AG09319 (cell line): ENCODE measurements at places on chromosomes 2 and 18.

DNA sequence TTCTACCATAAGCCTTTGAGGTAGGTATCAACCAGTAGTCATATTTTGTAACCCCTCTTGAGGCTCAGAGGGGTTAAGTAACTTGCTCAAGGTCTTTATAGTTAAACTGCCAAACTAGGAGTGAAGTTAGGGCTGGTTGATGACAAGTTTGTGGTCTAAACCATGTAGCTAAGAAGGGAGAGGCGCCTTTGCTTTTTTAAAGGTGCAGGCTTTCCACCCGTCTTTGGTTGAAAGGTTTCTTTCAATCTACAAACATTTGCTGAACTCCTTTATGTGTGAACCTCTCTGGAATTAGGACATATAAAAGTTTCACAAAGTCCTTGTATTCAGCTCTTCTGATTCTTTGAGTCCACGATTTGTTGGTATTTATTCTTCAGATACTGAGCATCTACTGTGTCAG is 2.4 kb upstream of the MTA3 start:
- DNase-seq, result no peak

DNA sequence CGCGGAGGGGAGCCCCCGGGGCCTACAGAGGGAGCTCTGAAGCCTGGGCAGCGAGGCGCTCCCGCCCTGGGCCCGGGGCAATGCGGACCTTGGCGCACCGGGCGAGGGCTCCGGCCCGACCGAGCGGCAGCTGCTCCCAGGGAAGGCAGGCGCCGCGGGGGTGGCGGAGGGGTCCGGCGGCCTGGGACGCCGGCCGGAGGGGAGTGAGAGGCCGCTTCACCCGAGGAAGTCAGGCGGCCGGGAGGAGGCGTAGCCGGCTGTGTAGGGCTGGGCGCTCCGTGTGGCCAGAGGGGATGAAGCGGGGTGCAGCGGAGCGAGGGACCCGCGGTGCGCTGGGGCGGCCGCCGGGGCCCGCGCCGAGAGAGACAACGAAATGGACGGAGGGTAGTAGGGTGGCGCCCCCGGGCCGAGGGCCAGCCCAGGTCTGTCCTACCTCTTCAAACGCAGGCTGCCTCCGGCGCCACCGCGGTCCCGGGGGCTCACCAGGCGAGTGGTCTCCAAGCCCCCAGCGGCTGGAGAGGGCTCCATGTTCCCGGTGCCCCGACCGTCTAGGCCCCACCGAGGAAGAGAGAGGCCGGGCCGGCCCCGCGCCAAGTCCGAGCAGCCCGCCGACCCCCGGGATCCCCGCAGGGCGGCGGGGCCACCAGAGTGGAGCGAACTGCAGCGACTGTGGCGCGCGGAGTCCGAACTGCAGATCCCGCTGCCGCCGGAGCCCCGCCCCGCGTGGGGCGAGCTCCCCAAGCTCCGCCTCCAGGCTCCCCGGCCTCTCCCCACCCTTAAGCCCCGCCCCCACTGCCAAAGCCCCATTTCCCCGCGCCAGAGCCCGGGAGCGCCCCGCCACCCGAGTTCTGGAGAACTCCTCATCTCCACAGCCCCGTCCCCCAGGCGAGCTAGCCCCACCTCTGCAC is at the start of gene SLC30A3:
Gene SLC30A3 (minus strand): TSS at position 669 of the 908 bp plus-strand sequence. CDS start 141 bp downstream, at position 528.
- DNase-seq, result no peak

DNA sequence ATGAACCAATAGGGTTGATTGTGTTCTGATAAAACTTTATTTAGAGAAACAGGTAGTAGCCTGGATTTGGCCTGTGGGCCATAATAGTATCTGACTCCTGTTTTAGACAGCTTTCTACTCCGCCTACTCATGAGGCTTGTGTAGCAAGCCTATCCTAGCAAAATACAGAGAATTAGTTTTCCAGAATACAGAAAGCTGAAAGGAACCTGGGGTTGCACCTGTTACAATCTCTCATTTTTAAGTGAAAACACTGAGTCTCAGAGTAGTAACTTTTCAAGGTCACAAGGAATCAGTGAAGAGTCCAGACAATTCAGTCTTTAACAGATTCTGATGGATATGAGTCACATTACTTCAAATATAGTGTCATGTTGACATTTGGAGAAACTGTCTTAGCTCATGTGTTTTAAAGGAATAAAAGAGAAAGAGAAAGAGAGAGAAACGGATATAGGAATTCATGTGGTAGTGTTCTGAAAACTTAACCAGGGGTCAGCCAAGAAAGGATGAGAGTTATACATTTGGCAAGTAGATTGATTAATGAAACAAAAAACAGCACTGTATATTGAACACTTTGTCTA is 17.0 kb downstream of the ARHGAP28 start:
- no peak for DNase-seq

- no peak for DNase-seq
These were observed 19.0 kb downstream of the TPGS2 start for GRCh38 chr18:36809590-36810381.

DNA sequence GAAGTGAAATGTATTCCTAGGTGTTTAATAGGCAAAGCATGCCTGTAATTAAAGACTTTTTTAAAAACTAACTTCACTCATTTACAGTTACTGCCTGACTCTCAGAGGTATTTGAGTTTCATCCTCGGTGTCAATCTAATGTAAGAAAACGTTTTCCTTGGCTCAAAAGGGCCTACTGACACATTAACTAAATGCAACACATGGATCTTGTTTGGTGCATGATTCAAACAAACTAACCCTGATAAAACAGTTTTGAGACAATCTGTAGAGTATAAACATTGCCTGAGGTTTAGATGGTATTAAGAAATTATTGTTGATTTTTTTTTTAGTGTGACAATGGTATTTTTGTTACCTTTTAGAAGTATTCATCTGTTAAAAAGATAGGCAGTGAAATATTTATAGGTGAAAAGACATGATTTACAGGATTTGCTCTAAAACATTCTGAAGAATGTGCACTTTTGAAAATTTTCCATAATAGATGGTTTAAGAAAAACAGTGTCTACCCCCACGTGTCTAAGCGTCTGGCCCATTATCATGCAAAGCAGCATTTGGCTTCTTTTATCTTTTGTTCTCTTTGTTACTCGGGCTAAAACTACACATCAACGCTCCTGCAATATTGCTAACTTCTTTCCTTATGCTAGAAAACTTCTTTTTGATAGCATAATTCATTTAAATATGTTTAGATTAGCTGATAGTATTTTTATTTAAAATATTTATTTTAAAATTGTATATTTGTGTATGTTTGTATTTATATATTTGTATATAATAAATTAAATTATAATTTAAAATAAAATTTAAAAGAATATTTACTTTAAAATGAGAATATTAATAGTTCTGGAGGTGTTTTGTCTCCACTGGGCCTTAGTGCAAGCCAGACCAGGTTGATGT is 160.2 kb upstream of the NDUFV2 start:
- DNase-seq, result no peak

DNA sequence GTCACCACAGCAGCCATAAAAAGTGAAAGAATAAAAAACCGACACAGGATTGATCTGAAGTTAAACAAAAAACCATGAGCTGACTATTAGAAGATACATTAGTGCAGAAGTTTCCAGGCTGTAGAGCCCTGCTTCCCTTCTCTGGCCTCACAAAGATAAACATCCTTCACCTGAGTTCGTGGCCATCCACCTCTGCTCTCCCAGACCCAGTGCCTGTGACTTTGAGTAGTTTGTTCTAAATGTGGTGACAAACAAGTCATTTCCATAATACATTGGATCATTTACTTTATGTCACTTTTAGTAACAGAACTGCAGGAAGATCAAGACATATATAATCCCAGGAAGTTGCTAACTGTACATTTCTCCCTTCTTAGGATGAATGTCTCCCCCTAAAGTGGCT is 241.9 kb upstream of the MAP2 start:
- DNase-seq, result no peak

DNA sequence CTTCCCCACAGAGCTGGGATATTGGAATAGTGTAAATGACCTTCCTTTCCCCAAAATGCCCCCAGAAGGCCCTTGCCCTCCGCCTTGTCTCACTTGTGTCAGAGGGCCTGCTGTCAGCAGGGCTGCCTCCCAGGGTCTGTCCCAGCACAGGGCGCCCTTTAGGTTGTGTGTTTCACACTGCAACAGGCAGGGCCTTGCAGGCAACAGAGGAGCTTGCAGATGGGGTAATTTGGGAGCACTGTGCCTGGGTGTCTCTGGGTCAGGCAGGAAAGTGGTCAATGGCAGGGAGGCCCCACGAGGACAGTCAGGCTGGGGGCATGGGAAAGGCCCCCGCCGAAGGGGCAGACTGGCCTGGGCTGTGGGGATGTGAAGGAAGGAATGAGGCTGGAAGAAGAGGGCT is 130.7 kb downstream of the ASB1 start:
- no peak for DNase-seq

- no peak for DNase-seq
These were observed 143.0 kb upstream of the SCN7A start for GRCh38 chr2:166637051-166637450.

GRCh38 chr2:239298116-239298804 is 102.6 kb downstream of the HDAC4 start:
- DNase-seq, result no peak

DNA sequence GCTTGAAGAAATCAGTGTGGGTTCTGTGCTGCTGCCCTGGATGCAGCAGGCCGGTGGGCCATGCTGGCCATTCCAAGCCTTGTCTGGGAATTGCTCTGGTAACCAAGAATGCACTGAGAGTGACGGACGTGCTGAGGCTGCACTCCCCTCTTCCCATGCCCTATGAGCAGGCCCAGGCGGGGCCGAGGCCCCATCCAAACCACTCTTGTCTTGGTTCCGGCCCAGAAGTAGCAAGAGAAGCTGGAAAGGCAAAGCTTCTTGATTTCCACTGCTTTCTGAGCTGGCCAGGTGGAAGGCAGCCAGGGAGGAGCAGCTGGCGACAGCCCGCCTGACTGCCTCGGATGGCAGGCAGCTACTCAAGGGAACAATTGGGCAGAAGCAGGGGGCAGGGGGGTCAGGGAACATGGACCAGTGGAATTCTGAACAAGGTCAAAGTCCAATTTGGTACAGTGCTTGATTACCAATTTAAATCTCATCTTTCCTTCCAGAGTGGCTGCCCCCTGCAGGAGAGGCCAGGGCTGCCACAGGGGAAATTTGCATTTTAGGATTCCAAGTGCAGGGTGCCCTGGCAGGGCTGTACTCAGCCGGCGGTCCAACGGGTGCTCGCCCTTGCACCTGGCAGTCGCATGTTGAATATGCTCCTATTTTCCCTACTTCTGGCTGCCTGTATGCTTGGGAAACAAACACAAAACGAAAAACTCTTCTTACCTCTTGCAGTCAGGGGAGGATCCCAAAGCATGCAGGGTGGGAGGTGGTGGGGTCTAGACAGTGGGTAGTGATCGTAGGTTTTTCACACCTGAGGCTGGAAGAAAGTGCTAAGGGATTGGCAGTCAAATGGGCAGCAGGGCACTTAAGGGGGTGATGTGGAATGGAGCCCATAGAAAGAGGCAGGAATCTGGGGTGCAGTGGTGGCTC is 67.3 kb downstream of the LIPG start:
- no peak for DNase-seq

DNA sequence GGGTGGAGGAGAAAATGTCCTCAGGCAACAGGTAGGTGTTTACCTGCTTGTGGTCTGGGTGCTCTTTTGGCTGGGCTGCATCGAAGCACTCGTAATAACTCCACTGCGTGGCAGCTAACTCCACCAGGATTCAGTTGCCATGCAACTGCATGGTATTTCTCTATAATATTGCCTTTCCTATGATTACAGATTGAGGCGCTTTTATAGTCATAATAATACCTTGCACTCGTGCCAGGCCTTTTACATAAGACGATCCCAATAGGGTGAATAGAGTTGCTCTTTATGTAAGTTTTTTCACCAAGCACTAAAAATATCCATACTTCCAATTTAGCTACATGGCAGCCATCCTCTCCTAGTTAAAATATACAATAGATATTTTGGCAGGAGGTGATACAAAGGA is 19.7 kb upstream of the NYAP2 start:
- no peak for DNase-seq

DNA sequence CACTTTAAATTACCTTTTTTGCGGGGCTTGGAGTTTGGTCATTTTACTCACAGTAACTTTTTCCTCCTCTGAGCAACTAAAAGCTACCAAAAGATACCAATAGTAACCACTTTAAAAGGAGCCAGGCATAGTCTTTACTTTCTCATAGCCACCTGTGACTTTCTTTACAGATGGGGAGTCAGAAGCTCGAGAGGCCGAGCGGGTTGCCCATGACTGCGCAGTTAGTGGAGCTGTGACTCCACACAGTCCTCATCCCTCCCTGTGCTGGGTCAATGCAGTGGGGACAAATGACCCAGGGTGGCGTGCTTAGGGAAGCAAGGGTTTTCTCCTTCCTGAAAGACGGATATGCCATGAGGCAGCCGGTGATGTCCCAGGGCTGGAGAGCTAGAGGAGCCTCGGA is 11.9 kb downstream of the LCT start:
- DNase-seq, result no peak

GRCh38 chr2:61727746-61728145 is 126.1 kb downstream of the FAM161A start:
- no peak for DNase-seq

DNA sequence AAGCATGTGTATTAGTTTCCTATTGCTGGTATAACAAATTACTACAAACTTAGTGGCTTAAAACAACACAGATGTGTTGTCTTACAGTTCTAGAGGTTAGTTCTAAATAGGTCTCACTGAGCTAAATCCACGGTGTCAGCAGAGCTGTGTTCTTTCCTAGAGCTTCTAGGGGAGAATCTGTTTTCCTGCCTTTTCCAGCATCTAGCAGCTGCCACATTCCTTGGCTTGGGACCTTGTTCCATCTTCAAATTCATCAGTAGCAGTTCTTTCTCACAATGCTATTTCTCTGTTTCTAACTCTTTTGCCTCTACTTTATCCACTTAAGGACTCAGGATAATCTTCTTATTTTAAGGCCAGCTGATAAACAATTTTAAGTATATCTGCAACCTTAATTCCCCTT is 32.2 kb upstream of the CREB1 start:
- no peak for DNase-seq

DNA sequence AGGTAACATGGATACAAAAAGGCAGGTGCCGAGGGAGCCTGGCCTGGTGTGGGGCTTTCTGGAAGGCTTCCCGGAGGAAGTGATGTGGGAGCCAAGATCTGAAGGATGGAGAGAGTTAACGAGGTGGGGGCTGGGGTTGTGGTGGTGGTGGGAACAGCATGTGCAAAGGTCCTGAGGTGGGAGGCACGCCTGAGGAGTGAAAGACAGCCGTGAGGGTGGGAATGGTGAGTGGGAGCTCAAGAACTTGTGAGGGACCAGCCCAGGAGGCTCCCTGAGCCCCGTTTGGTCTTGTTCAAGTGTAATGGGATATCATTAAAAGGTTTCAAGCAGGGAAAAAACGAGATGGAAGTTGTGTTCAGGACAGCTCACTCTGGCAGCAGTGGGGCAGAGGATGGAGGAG is 35.2 kb downstream of the TRPM8 start:
- no peak for DNase-seq
